ENCODE measurements at places on chromosomes 2 and 18.
A peak's percentile ranks its signal among the peaks of the same experiment; 100 is the strongest.

- peak; percentile 79 for DNase-seq
Observed at GRCh38 chr2:75292826-75293225, 93.5 kb upstream of the TACR1 start.

DNA sequence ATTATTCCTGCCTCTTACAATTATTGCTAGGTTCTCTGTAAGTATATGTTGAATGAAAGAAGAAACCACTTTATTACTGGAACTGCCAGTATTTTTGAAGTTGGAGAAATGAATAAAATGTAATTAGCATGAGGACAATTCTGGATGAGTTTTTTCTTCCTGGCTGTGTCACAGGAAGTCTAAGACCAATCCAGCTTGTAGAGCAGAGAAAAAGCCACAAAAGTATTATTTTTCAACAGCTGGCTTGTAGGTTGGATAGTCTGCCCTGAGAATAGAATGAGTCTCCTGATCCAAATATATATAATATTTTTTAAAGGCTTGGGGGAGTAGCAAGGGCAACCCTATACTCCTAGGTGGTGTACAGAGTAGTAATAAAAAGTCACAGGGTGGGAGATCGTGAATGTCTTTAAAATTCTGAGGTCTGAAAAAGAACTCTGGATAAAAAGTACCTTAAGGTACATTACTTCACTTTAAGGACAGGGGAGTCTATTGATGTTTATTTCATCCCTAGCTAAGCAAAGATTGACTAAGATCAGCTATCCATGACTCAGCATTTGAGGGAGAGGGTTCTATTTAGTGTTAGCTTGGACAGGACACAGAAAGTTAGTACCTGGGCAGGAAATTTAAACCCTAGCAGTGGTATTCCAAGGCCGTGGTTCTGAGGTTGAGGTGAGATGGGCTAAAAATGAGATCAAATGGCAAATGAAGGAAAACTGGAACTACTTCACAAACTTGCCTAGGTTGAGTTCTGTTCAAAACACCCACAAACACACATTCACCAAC, 31.7 kb downstream of the SLC40A1 start:
- DNase-seq, result no peak

GRCh38 chr18:66548747-66549146, 55.1 kb downstream of the CDH19 start:
- DNase-seq, result no peak

DNA sequence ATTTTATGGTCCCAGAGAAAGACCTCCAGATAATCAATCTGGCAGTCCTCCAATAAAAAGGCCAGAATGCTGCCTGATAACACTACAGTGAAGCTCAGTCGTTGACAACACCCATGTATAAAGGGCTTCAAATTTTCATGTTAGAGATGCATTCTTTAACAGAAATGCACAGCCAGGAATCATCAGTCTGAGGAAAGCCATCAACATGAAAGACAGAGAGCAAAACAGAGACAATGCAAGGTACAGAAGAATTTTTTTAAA, 13.8 kb downstream of the BABAM2 start:
- DNase-seq, result no peak

GRCh38 chr2:142980246-142981068, 103.0 kb downstream of the KYNU start:
- DNase-seq, result peak; percentile 56

GRCh38 chr2:128841803-128842202, 523.1 kb upstream of the HS6ST1 start:
- no peak for DNase-seq

All from RKO (cell line).